GM13977 (cell line): ENCODE measurements at places on chromosomes 1 and 21.

GRCh38 chr1:41098730-41099460 is 77.4 kb upstream of the SLFNL1 start:
- no peak for DNase-seq

GRCh38 chr1:15738416-15739113 is 2.5 kb downstream of the SLC25A34 start:
- no peak for DNase-seq

DNA sequence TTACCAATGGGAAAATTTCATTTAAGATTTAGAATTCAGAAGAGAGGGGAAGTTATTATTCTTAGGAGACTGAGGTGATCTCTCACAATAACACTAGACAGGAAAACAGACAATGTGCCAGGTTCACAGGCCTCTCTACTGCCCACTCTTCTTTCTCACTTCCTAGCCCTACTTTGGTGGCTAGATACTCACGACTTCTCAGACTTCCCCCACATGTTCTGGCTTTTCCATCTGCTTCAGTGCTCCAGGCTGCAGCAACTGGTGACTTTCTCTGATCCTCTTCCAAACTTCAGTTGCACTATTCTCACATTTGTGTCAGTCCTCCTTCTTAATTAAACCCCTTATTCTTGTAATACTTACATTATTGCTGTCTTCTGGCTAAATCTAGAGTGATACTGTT is 208.7 kb upstream of the KCTD3 start:
- DNase-seq: no peak

- no peak for DNase-seq
Observed at GRCh38 chr1:3355089-3355488, 99.4 kb upstream of the ARHGEF16 start.

- no peak for DNase-seq
Observed at GRCh38 chr1:204503122-204503912, 8.7 kb upstream of the PIK3C2B start.

GRCh38 chr21:41868062-41868710 is 11.0 kb downstream of the PRDM15 start:
- DNase-seq: peak; percentile 68

DNA sequence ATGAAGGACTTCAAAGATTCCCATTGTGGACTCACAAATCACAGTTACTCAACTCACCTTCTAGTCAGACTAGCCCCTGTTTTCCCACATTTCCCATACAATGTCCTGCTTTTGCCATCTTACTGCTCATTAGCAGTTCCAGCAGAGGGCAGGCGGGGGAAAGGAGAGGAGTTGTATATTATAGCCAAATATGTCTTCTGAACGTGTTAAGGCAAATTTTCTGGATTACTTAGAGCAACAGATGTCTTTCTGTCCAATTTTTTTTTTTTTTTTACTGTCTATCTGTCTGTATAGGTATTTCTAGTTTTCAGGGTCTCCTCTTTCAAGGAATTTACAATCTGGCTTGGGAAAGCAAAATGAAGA is 29.9 kb upstream of the DDAH1 start:
- DNase-seq: no peak

- no peak for DNase-seq
Observed at GRCh38 chr1:215484171-215484939, 82.7 kb upstream of the KCTD3 start.

- DNase-seq: no peak
Observed at GRCh38 chr1:43919906-43920305, 13.7 kb upstream of the ARTN start.

- no peak for DNase-seq
Observed at GRCh38 chr1:11342621-11343032, 69.6 kb downstream of the UBIAD1 start.

- no peak for DNase-seq
Observed at GRCh38 chr1:17265162-17265561, 16.3 kb downstream of the PADI3 start.

DNA sequence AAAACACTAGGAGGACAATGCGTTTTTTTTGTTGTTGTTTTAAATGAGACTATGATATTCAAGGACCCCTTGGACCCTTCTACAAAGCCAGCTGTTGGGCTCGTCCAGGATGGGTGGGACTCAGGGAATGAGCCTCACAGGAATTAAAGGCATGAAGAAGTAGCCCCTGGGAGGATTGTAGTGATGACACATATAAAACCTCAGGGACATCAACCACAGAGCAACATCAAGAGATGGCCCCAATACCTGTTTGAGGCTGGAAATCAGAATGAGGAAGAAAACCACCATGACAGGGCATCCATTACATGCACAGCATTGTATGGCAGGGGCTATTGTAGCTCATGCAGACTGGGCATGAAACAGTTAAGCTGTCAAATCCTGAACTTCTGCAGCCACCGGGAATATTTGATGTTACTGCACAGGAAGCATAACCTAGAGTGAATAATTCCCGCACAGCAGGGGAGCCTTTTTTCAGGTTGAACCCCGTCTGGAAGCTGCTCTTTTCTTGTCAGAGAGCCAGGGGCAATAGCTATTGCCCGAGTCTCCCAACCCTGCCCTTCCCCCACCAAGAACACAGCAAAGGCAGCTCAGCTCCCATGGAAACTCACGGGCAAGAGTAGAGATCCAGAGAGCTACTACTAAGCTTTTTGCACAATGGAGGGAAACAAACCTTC is 140.2 kb upstream of the FGGY start:
- no peak for DNase-seq

DNA sequence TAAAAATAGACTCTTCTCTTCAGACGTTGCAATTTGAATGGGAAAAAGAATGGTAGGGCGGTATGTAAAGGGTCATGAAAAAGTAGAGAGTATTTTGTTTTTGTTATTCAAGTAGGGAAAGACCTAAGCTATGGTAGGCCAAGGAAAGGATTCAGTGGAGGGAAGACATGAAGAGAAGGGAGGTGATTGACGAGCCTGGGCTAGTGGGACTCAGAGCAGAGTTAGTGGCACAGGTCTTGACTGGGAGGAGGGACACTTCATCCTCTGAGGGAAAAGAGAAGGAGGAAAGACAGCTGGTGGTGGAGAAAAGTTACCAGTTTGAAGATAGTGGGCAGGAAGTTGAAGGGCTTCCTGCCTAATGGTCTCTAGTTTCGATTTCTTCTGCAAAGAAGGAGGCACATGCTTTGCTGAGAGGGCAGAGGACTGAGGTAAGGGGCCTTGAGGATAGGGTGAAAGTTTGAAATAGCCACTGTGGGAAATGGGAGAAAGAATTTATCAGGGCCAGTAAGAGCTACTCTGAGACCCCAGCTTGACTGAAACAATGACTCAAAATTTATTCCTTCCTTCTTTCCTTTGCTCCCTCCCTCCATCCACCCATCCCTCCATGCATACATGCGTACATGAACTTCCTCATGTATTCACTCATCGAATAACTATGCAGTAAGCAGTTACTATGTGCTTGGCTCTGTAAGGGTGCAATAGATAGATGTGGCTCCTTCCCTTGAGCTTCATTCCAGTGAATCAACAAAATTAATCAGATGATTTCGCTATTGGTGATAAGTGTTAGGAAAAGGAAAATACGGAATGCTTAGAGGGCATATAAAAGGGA is 4.2 kb downstream of the CD48 start:
- no peak for DNase-seq

- no peak for DNase-seq
Observed at GRCh38 chr1:181953596-181953995, 107.9 kb downstream of the ZNF648 start.

DNA sequence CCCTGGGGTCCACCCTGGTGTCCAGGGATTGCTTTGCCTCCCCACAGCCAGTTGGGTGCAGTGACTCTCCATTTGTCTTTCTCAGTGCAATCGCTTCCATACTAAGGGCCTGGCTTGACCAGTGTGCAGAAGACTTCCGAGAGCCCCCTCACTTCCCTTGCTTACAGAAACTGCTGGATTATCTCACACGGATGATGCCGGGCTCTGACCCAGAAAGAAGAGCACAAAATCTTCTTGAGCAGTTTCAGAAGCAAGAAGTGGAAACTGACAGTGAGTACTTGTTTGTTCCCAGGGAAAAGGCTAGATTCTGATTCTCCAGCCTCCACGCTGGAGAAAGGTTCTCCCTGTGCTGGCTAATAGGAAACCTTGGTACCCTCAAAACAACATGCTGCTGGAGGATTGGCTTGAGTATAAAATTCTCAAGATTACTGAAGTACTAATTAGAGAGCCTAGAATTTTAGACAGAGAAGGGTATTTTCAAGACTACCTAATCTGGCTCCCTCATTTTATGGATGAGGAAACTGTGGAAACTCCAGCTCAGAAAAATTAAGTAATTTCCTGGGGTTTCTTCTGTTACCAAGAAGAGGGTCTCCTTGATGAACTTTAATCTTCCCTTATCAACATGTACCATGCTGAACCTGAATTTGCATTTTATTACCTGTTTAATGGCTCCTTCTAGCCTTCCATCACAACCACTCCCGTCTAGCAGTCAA is 75.8 kb downstream of the RGL1 start:
- no peak for DNase-seq

- DNase-seq: no peak
Observed at GRCh38 chr21:45950740-45951515, 30.6 kb upstream of the COL6A1 start.

DNA sequence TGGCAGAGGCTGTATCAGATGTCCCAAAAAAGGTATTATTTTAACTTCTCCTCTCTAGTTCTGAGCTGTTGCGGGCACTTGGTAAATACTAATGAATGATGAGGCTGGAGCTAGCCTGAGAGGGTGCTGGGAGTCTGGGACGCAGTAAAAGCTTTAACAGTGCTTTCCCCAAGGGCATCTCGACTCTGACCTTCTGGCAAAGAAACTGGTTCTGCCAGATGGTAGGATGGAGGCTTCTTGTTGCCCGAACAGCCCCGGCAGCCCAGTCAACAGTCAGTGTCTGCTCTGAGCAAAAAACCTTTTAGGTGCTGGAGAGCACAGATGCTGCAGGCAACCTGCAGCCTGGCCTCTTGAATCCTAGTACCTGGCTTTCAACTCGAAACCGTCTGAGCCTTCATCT is 2.5 kb upstream of the PNRC2 start:
- DNase-seq: peak; percentile 4

GRCh38 chr1:227174164-227174563 is 144.1 kb downstream of the CDC42BPA start:
- no peak for DNase-seq

DNA sequence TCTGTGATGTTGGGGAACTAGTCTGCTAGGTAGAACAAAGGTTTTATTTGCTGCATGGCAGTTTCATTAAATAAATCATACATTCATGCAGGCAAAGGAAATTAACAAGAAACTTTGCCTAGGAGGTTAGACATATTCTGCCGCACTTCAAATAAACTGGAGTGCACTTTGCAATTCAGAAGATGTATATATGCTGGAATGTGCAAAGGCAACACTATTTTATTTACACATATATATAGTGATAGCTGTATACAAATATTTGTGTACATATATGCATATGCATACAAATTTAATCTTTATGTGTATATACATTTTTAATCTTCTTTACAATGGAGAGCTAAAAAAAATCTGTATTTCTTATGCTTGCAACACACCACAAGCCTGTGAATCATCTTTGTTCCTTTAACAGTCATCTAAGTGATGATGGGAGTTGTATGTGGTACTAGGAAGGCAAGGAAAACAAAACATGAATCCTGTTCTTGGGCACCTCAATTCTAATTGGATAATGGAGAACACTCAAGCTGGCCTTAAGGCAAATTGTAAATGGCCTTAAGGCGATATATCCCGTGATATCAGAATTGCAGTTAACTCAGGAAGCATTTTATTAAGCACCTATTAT is 605.8 kb upstream of the CAMK1G start:
- no peak for DNase-seq

- DNase-seq: no peak
Observed at GRCh38 chr1:225816643-225817538, 7.0 kb downstream of the EPHX1 start.

DNA sequence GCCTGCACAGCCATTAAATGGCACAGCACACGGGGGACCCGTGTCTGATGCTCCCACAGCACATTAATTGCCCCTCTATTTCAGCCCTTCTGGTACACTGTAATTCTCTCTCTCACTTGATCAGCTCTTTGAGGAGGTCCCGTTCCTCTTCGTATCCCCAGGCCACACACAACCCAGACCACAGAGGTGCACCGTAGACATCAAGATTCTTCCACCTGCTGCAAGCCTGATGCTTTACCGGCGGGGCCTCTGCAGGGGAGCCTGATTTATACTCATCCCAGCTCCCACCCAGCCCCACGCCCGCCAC is 759 bp downstream of the SMYD3 start:
- DNase-seq: no peak

DNA sequence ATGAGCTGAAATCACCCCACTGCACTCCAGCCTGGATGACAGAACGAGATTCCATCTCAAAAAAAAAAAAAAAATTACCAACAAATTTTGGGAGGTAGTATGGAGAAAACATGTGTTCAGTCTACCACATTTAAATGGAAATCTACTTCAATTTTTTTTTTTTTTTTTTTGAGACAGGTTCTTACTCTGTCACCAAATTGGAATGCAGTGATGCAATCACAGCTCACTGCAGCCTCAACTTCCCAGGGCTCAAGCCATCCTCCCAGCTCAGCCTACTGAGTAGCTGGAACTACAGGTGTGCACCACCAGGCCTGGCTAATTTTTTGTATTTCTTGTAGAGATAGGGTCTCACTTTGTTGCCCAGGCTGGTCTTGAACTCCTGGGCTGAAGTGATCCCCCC is 82.1 kb downstream of the GFI1 start:
- DNase-seq: no peak

- no peak for DNase-seq
Observed at GRCh38 chr1:77498918-77499317, 183.5 kb downstream of the ZZZ3 start.

GRCh38 chr1:167207940-167208623 is 12.6 kb upstream of the POU2F1 start:
- no peak for DNase-seq

GRCh38 chr1:197686702-197687355 is 88.5 kb downstream of the DENND1B start:
- no peak for DNase-seq

DNA sequence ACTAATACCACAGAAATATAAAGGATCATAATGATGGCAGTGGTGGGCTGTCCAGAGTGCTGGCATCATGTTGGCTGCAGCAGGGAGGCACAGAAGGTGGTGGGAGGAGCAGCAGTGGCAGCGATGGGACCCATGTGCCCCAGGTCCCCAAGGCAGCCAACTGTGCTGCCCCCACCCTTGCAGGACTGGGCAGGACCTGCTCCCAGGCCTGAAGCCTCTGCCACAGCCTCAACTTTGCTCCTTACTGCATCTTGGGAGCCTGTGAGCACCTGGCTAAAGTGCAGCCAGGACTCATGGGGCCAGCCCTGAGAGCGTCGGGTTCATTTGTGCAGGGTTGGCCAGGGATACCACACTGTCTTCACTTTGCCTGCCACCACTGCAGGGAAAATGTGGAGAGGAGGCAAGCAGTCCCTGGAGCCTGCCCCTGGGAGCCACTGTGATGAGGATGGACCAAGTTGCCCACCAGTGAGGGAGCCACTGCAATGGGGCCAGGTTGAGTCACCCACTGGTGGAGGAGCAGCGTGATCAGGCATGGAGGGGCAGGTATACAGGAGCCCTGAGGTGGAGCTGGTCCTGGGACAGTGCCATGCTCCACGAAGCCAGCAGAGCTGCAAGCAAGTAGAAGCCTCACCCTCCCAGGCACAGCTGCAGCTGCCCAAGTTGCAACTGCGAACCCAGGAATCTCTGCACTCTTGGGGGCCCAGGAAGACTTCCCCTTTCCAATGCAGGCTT is 25.3 kb upstream of the DENND1B start:
- DNase-seq: no peak

GRCh38 chr1:169193191-169193850 is 86.8 kb downstream of the ATP1B1 start:
- DNase-seq: no peak
